ENCODE measurements at places on chromosomes 4 and X.

- peak; percentile 16 for DNase-seq
Observed at GRCh38 chrX:65750674-65751469, 83.4 kb downstream of the MSN start.

GRCh38 chrX:29071525-29072320, 484.5 kb downstream of the IL1RAPL1 start:
- DNase-seq: no peak

GRCh38 chr4:109979920-109980717, 67.4 kb downstream of the EGF start:
- no peak for DNase-seq

- DNase-seq: no peak
Observed at GRCh38 chrX:146881521-146881920, 67.0 kb upstream of the CXorf51A start.

- no peak for DNase-seq
Observed at GRCh38 chr4:99615170-99615820, 40.7 kb downstream of the MTTP start.

DNA sequence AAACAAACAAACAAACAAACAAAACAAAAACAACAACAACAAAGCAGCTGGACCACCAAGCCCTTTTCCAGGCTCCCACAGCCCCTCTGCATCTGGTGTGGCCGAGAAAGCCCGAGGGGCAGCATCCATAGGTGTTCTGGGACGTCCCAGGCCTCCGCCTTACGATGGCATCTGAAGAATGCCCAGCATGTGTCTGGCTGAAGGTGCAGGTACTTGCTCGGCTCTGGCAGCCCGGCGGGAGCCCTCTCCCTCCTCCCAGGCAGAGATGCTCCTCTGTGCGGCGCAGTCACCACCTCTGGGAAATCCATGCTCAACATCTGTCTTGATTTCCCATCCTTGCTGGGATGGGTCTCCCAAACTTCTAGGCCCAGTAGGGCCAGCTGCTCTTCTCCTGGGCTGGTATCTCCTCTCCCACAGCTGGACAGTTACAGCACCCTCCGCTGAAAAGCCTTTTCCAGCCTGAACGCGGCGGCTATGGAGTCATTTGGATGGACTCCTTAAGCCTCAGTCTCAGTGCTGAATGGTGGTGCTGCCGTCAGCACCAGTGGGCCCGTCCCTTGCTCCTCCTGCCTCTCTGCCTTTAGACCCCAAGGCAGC, 4.3 kb downstream of the PSAPL1 start:
- DNase-seq: no peak

- no peak for DNase-seq
Observed at GRCh38 chrX:54288968-54289367, 68.9 kb downstream of the WNK3 start.

DNA sequence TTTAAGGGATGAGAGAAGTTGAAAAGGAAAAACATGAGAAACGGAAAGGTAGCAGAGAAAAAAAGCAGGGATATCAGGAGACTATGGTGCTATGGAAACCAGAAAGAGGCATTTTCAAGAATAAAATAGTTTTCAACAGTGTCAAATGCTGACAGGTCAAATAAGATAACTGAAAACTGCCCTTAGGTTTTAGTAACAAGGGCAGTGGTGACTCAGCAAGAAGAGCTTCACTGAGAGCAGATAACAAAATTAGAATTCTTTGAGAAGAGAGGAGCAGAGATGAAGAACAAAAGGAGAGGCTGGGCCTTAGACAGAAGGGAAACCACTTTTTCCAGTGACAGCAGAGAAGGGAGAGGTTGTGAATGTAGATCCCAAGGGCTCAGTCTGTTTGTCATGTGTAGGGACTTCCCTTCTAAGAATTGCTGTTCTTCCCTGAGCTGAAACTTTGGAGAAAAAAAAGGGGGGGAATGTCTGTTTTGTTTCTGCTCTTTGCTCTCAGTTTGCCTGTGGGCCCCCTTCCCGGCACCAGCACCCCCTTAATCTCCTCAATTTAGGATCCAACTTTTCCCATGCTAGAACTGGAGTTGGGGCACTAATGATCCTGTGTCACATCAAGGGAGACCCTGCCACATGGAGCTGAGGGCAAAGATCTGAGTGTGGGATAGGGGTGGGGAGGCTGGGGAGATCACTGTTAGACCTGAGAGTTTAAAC, 26.8 kb upstream of the MAGEA10 start:
- no peak for DNase-seq

DNA sequence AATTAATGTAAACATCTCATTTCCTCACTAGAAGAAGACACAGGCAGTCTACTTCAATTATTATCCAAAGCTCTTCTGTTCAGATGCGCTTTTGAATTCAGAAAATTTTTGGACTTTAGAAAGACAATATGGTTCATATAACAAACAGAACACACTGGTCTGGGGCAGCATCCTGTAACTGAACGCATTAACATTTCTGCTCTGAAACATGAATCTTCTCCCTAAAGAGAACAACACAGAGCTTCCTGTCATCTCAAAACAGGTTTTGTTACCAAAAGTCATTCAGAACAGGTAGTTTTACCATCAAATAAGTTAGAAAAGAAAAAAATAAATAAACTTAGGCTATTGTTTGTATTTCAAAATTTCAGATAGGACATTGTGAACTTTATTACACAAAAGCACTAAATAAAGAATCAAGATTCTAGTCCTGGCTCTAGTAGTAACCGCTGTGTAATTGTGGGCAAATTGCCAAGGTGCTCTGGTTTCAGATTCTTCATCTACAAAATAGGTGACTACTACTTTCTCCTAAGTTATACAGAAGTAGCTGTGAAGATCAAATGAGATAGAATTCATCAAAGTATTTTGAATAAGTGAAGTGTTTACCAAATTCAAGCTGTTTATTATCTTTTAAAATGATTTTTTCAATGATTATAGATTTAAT, 252.3 kb upstream of the RASGEF1B start:
- DNase-seq: no peak

GRCh38 chr4:24809376-24809775, 14.0 kb downstream of the SOD3 start:
- no peak for DNase-seq

DNA sequence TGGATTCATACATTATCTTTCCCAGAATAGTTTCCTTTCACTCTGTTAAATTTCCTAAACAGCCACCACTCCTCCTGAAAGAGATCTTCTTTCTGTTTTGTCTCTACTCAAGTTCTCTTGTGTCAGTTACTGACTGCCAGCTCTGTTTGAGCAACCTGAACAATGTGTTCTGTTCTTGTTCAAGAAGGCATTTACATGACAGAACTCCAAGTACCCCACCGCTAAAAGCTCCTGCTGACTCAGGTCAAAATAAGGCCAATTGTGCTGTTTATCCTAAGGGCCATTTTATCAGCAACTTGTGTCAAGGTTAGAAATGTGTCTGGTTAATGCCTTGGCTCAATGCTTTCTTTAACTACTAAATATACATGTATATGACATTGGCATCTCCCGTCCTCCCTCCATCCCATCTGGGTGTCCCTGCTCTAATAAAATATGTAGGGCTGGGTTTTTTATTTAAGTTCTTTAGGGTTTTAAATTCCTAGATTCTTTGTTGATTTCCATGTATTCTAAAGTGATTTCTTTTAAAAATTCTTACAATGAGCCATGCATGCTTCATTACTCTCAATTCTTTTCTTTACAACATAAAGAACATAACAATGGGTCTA, 144.3 kb upstream of the PAQR3 start:
- DNase-seq: no peak

DNA sequence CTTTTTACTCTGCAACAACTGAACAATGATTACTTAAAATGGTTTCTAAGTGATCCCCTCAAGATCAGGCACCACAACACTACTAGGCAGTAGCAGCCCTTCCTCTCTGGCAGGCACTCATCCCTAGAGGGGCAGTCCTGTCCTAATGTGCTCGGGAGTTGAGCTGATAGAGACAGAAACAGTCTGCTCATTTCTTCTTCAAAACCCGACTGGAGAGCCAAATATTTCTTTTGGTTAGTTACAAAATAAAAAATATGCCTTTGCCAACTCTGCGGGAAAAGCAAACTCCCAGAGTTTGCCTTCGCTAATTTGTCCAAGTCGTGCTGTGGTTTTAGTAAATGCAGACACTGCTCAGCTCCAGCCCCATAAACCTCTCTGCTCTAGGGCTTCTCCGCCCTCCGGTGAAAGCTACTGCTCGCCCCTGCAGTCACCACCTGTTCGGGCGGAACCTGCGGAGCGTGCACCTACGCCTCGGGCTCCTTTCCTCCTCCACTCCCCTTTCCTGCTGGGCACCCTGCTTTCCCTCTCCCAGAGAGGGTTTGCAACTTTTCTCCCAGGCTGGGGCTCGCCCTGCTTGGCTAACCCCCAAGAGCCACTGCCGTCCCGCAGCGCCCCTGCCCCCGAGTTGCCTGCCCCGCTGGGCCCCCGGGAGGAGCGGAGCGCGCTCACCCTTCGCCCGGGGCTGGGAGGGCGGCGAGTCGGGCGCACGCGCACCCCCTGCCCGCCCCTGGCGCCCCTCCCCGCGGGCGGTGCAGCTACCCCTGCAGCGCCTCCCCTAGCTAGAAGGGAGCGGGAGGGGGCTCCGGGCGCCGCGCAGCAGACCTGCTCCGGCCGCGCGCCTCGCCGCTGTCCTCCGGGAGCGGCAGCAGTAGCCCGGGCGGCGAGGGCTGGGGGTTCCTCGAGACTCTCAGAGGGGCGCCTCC, at the start of gene NPNT:
Gene NPNT, plus strand, starts transcription at position 812 of the 923 bp plus-strand sequence. CDS start 182 bp downstream, outside the sequence.
- no peak for DNase-seq

- no peak for DNase-seq
Observed at GRCh38 chr4:106041294-106042002, 146.2 kb downstream of the NPNT start.

- no peak for DNase-seq
Observed at GRCh38 chr4:25378437-25378743, 1.3 kb downstream of the ANAPC4 start.

DNA sequence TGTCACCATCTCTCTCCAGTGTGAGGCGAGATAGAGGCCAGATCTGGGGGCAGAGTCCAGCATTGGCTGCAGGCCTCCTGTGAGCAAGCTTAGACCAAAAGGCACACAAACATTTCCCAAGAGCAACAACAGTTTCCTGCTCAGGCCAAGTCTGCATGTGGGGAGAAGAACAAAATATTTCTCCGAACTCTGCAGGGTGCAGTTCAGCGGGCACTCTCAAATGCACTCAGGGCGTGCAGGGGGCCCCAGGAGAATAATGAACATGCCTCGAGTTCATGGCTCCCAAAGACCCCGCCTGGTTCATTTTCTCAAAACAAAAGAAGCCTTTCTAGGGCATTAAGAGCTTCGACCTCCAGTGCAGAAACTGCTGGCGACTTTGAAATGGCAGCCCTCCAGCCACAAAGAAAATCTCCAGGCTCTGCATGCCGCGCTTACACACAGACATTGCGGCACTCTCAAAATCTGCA, 57.8 kb upstream of the HELT start:
- no peak for DNase-seq

- no peak for DNase-seq
Observed at GRCh38 chr4:139171876-139172691, 4.9 kb downstream of the ELF2 start.

- DNase-seq: no peak
Observed at GRCh38 chrX:55710701-55711100, 6.8 kb upstream of the RRAGB start.

DNA sequence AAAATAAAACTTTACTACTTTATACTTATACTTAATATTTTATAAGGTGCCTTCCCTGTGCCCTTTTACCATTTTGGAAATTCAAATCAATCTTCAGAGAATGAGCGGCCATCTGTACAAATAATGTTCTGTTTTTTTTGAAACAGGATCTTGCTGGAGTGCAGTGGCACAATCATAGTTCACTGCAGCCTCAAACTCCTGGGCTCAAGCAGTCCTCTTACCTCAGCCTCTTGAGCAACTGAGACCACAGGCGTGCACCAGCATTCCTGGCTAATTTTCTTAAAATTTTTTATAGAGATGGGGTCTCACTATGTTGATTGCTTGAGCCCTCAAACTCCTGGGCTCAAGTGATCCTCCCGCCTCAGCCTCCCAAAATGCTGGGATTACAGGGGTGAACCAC, 53.5 kb downstream of the FAM114A1 start:
- no peak for DNase-seq

GRCh38 chr4:38099908-38100407, 139.8 kb downstream of the PTTG2 start:
- no peak for DNase-seq

DNA sequence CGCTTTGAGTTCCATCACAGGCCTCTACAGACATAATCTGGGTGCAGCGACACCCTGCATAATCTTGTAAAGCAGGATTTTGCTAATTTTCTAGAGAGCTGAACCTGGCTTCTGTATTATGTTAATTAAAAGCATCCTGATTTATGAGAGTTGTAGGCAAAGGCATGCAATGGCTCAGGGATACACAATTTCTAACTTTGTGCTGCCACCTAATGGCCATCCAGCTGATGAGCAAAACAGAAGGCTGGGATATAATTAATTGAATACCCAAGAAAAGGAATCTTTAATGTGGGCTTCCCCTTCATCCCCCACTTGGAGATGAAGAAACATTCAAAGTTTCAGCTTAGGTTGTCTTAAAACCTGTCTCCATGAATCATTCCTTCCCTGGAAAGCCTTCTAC, 78.1 kb downstream of the BMP15 start:
- no peak for DNase-seq

DNA sequence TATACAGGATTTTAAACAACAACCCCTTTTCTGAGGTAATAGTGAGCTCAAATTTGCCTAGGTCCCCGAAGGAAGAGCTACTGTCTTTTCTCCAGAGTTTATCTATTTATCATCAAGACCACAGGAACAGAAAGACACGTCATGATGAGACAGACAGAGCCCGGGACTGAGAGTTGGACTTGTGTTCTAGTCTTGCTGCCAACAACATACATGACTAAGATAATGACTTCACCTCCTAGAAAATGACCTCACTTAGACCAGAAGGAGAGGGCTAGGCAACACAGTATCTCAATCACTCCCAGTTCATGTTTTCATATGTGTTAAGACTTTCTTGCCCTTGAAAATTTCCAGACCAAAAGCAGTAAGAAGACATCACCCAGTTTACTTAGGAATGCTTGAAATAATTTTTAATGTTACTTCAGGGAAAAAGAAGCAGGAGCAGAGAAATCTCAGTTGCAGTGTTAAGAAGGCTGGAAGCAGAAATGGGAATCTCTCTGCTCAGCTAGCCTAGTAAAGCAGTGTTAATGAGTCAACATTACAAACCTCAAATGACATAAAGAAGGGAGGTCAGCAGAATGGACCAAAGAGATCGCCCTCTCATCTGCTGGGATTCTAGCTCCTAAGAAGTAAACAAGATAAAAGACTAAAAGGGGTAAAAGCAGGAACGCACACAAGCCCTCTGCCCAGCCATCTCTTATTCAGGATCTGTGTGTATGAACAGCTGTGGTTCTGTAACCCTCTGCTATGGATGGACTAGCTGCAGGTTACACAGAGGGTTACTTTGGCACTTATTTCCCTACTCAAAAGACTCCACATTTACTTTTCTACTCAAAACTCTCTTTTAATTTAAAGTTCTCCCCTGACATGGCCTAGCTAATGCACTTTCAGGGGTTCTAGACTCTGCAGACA, 24.8 kb downstream of the PDGFC start:
- no peak for DNase-seq

DNA sequence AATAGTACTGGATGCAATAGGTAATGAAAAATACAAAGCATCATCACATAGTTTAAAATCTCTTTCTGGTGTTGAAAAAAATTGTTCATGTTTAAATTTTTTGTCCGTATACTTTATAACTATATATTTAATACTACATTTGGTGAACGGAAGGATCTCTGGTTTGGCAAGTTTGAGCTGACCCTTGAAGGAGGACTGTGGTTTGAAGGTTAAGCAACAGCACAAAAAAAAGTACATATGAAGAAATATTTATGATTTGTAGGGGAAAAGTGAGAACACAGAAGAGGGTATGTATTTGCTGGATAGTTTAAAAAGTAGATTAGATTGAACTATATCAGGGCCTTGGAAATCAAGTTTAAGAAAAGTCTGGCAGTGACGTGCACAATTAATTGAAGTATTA, 13.3 kb downstream of the SRP72 start:
- no peak for DNase-seq

- no peak for DNase-seq
Observed at GRCh38 chr4:150510176-150510865, 71.6 kb upstream of the MAB21L2 start.
